SJSA1 (cell line): ENCODE measurements at places on chromosomes 13 and 19. TPM values are rescaled to one million over a fixed set of nuclear protein-coding genes. Genes with fewer than 3 reads are reported as not detected.
A peak's percentile ranks its signal among the peaks of the same experiment; 100 is the strongest.

DNA sequence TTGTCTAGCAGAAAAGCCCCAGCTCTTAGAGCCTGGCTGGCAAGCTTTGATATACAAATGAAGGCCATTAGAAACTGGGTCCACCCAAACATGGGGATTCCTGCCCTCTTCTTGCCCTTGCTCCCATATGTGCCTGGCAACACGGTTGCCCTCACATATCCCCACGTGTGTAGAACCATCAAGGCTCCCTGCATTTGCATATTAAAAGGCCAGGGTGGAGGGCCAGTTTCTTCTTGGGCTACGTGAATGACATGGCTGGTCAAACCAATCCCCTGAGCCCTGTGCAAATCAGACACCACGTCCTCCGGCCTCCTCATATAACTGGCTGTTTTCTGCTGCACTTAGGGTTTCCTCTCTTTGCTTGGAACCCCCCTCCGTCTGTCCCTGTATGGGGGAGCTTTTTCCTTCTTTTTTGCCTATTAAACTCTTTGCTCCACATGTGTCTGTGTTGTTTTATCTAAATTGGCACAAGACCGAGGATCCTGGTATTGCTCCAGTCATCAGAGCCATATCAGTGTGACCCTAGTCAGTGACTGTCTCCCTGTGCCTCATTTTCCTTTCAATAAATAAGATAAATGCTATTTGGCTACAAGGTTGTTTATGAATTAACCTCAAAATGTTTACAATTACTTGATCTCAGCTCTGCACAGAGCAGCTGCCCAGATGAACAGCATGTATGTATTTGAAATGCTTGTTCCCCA, 30.3 kb upstream of the CEACAM1 start:
- H3K36me3 ChIP-seq: no peaks in the 10 kb centered on the region
- DNase-seq: no peak
- 0 out of 2 replicates have a peak, but pooled peaks cover 5% of the 10 kb centered on the region for H3K27me3 ChIP-seq

Gene CCDC8
- 12.5 and 18.6 TPM in 2 replicates for total RNA-seq

GRCh38 chr13:98598043-98598442, 21.1 kb upstream of the STK24 start:
- no peaks in the 10 kb centered on the region for H3K36me3 ChIP-seq
- no peak overlapping the region for H3K27ac ChIP-seq
- H3K4me1 ChIP-seq: no peaks in the 10 kb centered on the region
- DNase-seq: no peak
- no peaks in the 10 kb centered on the region; the same call in 1 of the 2 replicates for H3K27me3 ChIP-seq

DNA sequence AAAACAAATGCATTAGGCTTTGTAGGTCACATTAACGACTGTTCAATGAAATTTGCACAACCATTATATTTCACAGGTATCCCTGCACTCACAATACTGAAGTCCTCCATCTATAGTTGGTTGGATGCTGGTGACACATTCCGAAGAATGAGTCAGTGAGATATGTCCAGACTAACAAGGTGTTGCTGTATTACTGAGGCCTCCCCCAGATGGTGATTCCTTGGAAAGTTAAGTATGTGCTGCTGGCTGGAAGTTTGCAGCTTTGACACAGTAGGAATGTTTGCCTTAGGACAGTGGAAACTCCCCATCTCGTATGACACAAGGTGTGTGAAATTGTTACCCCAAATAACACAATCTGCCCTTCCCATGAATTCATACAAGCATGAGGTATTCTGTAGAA, 46.6 kb downstream of the FGF14 start:
- H3K27ac ChIP-seq: no peak overlapping the region
- H3K4me1 ChIP-seq: no peaks in the 10 kb centered on the region
- no peaks in the 10 kb centered on the region for H3K36me3 ChIP-seq
- no peak overlapping the region for H3K4me3 ChIP-seq

Gene HCST
- total RNA-seq: 9.1 TPM in 1 of 2 replicates, not detected in the other

- no peaks in the 10 kb centered on the region for H3K4me1 ChIP-seq
- H3K4me3 ChIP-seq: no peak overlapping the region
- no peak for DNase-seq
- H3K27ac ChIP-seq: no peak overlapping the region
Observed at GRCh38 chr13:36370108-36370429, 23.9 kb upstream of the SPART start.

- H3K27me3 ChIP-seq: peaks cover 4% of the 10 kb centered on the region; the same call in 1 of the 2 replicates
- no peak overlapping the region for H3K4me3 ChIP-seq
- no peak overlapping the region for H3K27ac ChIP-seq
- H3K4me1 ChIP-seq: peaks cover 4% of the 10 kb centered on the region
Observed at GRCh38 chr19:43624933-43625332, 5.5 kb upstream of the ZNF428 start.

DNA sequence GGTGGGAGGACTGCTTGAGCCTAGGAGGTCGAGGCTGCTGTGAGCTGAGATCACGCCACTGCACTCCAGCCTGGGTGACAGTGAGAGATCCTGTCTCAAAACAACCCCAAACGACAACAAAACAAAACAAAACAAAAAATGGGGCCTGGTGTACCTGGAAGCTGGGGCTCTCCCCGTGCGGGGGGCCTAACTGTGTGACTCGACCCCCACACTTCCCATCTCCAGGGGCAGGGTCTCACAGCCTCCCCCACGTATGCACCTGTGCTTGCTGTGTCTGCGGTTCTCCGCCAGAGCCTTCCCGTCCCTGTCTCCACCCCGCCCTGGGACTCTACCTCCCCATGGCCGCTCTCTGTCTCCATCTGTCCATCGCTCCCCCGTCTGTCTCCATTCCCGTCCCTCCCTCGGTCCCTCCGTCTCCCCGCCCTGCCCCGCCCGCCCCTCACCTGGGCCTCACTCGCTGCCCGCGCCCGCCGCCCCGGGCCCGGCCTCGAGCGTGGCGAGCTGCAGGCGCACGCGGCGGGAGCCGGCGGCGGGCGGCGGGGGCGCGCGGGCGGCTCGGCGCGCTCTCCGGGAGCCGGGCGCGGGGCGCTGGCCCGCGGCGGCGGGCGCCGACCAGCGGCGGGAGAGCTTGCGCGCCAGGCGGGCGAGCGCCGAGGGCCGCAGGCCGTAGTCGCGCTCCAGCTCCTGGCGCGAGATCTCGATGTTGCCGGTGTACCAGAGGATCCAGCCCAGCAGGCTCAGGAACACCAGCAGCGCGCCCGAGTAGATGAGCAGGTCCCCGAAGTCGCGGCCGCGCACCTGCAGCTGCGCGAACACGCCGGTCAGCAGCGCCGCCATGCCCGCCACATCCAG, 587 bp downstream of the TMEM238 start:
- no peaks in the 10 kb centered on the region for H3K27me3 ChIP-seq
- H3K27ac ChIP-seq: no peak overlapping the region
- H3K4me3 ChIP-seq: peak overlapping the region; percentile 27
- peaks cover 27% of the 10 kb centered on the region for H3K36me3 ChIP-seq

GRCh38 chr19:33488826-33489225, 32.8 kb downstream of the PEPD start:
- H3K27me3 ChIP-seq: no peaks in the 10 kb centered on the region
- no peaks in the 10 kb centered on the region for H3K4me1 ChIP-seq
- no peak overlapping the region for H3K27ac ChIP-seq

Gene NKPD1
- total RNA-seq: not detected in 2 replicates

GRCh38 chr19:17109962-17110598, 34.5 kb downstream of the MYO9B start:
- peaks cover 18% of the 10 kb centered on the region for H3K4me1 ChIP-seq
- peaks cover 68% of the 10 kb centered on the region for H3K36me3 ChIP-seq
- H3K27ac ChIP-seq: no peak overlapping the region
- H3K4me3 ChIP-seq: no peak overlapping the region
- no peak for DNase-seq
